ENCODE measurements at places on chromosomes 1 and 21.

GRCh38 chr1:211944733-211945500 lies 90.4 kb downstream of the INTS7 start:
- no peak for DNase-seq

GRCh38 chr1:14639291-14640050 lies 41.0 kb downstream of the KAZN start:
- DNase-seq = no peak

- DNase-seq = no peak
These were observed 1128.2 kb downstream of the PLA2G4A start for GRCh38 chr1:187956975-187957374.

DNA sequence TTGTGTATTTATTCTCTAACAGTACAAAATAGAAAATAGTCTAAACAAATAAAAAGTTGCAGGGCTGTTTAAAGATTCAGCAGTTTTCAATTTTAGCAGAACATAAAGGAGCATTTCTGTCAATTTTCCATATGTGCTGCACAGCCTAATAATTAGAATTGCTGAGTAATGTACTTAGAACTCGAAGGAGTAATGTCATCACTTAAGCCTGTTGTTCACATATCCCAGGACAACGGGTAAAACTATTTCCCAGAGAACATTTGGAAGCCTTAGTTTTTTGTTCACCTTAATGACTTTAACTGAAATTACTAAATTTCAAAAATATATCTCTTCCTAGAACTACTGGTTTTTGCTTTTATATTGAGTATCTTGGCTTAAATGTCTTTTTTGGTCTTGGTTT lies 81.6 kb downstream of the ZP4 start:
- DNase-seq = no peak

GRCh38 chr1:1914971-1915692 lies at the start of gene CALML6:
CALML6 (plus strand) TSS chr1:1915260; CDS start chr1:1915281, 21 bp downstream.
- DNase-seq = no peak

DNA sequence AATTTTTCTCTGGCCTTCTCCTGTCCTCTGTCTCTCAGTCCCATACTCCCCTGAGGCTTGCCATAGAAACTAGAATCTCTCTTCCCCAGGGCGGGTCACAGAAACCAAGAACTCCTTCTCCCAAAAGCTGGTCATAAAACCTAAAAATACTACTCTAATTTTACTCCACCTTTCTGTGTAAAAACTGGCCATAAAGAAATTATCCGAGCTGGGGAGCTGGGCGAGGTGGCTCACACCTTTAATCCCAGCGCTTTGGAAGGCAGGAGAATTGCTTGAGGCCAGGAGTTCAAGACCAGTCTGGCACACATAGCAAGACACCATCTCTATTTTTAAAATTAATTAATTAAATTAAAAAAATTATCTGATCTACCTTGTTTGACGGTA lies 3.0 kb downstream of the ALG14 start:
- no peak for DNase-seq

DNA sequence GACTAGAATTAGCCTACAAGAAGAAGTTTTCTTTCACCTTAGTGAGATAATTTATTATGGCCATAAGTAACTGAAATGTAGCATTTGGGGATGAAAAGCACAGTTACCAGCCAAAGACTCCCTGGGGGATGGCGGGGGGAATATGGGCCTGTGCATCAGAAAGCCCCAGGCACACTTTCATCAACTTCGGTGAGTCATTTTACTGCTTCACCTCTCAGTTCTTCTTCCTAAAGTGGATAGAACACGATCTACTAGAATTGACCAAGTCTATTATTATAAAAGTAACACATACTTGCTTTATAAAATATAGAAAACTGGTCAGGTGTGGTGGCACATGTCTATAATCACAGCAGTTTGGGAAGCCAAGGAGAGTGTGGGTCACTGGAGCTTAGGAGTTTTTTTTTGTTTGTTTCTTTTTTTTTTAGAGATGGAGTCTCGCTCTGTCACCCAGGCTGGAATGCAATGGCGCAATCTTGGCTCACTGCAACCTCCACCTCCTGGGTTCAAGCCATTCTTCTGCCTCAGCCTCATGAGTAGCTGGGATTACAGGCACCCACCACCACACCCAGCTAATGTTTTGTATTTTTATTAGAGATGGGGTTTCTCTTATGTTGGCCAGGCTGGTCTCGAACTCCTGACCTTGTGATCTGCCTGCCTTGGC lies 141.8 kb downstream of the ZZZ3 start:
- no peak for DNase-seq

- no peak for DNase-seq
These were observed 18.1 kb downstream of the MAP3K7CL start for GRCh38 chr21:29148530-29148929.

DNA sequence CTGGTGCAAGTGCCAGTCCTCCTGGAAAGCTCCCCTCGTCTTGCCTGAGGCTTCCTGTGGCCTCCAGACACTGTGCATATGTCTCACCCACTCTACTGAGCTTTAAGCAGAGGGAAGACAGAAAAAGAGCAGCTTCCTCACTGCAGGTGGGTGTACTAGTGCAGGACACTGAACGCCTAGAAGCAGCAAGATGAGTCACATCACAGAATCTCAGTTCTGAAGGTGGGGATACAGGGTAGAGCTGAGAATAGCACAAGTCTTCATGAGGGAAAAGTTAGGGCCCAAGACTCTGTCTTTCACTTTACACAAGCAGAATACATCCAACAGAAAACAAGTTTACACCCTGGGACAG lies 37.4 kb downstream of the PCAT6 start:
- no peak for DNase-seq

DNA sequence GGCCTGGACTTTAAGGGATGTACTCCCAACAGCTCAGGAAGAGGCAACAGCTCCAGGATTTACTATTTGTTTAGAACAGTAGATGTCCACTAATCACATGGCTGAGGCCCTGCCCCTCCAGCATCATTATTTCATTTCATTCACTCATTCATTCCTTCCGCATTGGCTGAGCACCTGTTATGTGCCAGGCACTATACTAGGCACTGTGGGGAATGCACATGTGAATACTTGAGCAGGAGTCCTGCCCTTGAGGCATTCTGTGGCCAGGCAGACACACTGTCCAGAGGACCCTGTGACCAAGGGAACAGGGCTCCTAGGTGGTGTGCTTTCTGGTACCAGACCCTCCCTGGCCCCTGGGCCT lies 24.3 kb downstream of the KIAA1614 start:
- no peak for DNase-seq

GRCh38 chr1:73097917-73098316 lies 815.6 kb upstream of the NEGR1 start:
- no peak for DNase-seq

DNA sequence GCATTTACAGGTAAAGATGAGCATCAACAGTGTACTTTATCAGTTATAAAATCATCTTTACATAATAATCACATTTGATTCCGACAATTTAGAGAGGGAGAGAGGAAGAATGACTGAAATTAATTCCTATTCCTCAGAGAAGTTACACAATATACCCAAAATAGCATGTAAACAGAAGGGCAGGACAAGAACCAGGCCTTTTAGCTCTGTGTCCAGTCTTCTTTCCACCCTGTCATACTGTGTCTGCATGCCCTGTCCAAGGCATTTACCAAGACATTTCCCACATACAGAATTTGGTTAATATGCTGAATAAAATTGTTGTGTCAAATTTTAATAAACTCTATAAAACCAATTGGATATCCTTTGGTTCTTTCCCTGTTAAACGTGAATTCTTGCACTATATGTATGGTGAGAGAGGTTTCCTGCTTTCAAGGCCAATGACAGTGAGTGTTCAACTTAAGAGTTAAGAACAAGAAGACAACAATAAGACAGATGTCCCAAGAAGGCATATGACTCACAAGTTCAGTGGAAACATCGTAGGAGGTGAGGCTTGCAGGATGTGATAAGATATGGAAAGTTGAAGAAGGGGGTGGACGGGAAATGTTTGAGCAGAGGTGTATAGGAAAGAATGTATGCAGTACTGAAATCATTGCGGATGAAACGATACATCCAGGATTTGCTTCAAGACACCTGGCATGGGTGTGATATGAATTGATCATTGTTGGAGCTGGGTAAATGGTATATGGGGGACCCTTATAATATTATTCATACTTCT lies 20.8 kb downstream of the LRRC8B start:
- no peak for DNase-seq

DNA sequence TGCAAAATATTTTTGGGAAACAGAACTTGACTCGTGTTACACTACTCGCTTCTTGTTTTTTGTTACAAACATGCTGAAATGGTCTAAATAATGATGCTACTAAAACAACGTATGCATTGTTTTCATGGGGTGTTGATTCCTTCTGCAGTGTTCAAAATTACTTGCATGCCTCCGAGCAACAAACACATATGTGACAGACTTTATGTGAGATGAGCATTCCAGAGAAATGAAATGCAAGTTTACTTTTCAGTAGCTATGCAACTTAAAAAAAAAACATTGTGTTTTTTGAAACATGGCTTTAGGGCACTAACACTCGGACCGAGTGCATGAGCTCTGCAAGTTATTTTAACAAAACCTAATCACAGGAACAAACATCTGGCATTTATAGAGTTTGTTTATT lies 84.8 kb downstream of the CAMTA1 start:
- no peak for DNase-seq

GRCh38 chr1:115220340-115221270 lies 117.4 kb downstream of the NGF start:
- no peak for DNase-seq
